ENCODE measurements at places on chromosomes 16 and 17.
A peak's percentile ranks its signal among the peaks of the same experiment; 100 is the strongest.

DNA sequence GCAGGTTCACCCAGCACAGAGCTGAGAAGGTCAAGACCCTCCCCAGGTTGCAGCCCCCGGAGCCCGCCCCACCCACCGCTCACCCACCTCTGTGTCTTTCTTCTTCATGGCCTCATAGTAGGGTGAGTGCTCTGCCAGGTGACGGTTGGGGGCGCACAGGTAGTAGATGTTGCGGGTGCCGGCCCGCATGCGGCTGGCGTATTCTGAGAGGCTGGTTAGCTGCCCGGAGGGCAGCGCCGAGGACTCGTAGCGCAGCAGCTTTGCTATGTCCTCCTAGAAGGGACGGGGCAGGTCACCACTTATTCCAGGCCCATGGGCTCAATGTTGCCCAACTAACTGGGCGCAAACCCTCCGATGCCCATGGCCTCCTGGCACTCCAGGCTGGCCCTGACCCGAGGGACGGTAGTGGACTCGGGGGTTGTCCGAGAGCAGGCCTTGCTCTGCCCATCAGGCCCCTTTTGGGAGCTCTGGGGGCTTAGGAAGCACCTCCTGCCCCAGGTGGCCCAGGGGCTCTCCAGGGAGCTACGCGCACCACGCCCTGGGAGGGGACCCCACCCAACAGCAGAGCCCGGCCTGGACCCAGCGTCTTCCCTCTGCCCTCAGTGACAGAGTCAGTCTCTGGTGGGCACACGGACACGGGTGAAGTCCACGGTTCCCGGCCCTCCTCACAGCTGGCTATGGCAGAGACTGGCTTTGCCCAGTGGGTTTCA lies 9.9 kb downstream of the DNASE1 start:
- no peak for DNase-seq

- DNase-seq: no peak
These were observed 3.4 kb upstream of the HP start for GRCh38 chr16:72050769-72051464.

GRCh38 chr17:40499551-40500189 lies 1.8 kb downstream of the TNS4 start:
- DNase-seq: peak; percentile 90

DNA sequence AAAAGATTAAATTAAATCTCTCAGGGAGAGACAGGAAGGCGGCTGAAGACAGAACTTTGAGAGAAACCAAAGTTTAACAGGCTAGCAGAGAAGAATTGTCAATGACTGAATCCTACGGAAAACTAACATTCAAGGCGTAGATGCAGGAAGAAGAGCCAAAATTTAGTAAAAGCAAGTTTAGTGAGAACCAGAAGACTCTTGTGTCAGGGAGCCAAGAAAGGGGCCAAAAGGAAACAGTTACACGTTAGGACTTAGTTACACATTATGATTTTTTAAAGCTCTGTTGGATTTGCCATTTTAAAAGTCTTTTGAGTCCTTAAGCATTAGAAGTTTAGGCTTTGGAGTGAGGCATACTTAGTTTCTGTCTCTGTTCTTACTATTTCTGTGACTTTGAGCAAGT lies 164.6 kb downstream of the CHD9 start:
- DNase-seq: no peak

- DNase-seq: peak; percentile 44
These were observed 4.2 kb downstream of the SRSF2 start for GRCh38 chr17:76732734-76733617.

DNA sequence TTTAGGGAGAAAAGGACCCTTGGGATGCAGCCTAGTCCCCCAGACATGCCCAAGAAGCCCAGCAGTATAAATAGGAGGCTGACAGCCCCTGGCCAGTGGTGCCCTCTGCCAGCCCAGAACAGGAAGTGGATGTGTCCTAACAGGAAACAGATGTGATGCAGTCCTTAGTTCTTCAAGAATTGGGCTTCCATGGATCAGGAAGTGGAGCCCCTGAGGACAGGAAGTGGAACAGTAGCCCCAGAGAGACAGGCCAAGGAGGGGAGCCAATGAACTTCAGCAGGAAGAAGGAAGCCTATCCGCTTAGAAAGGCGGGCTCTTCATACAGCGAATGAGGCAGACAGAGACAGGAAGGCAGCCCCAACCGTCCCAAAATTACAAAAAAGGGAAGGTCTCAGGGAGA lies 7.2 kb downstream of the CTF1 start:
- peak; percentile 81 for DNase-seq

DNA sequence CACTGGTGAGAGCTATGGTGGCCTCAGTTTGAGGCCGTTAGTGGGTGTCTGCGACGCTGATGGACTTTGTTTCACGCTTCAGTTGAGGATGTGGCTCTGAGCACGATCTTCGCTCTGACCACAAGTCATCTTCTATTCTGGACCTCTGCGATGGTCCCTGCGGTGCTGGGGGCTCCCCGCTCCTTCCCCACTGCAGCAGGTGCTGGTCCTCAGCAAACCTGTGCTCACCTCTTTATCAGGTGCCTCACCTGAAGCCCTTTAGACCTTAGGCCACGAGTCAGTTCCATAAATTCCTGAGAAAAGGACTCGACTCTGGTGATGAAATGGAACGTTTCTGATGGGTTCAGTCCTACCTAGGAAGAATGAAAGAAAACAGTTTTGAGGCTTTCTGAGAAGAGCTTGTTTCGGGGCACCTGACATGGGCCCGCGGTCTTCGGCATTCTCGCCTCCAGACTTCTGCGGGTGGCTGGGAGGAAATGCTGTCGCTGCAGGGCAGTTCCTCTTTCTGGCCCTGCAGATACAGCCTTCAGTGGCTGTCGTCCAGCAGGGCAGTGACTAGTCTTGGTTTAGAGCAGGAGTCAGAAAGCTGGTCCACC lies 4.7 kb downstream of the KCTD5 start:
- DNase-seq: no peak

DNA sequence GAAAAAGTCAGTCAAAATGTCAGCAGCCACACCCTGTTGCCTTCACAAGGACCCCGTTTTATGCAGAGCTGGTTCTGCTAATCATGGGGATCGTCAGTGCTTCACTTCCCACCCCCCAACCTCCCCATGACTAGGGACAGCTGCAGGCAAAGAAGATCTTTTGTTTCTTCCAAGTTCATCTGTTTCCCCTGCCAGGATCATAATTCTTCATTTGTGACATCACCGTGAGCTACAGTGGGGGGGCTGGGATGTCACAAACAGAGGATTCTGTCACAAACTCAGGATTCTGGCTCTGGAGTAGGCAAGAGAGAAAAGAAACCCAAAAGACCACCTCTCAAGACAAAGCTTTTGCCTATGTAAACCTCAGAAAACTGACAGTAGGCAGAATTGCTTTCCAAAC lies 24.7 kb downstream of the DNAJC7 start:
- DNase-seq: no peak

GRCh38 chr17:27649929-27650328 lies 18.9 kb downstream of the LGALS9 start:
- peak; percentile 64 for DNase-seq

GRCh38 chr17:67696347-67696746 lies 21.4 kb upstream of the NOL11 start:
- no peak for DNase-seq

- no peak for DNase-seq
These were observed 124.4 kb upstream of the SDK2 start for GRCh38 chr17:73768691-73769090.

- DNase-seq: no peak
These were observed 151.7 kb downstream of the RBFOX3 start for GRCh38 chr17:79459003-79459655.

- DNase-seq: no peak
These were observed 58.7 kb upstream of the DLX4 start for GRCh38 chr17:49910094-49910857.

DNA sequence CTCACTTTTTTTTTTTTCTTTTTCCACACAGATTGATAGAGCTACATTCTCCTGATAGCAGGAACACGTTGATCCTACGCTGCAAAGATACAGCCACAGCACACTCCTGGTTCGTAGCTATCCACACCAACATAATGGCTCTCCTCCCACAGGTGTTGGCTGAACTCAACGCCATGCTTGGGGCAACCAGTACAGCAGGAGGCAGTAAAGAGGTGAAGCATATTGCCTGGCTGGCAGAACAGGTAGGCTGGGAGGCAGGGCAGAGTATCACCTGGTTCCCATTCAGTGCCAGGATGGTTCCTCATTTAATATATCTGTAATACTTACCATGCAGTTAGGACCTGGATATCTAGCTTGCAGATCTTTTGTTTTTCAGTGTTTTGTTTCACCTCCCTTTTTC lies 51.1 kb upstream of the VPS4A start:
- no peak for DNase-seq

GRCh38 chr16:15485175-15485574 lies 50.8 kb downstream of the BMERB1 start:
- DNase-seq: no peak

DNA sequence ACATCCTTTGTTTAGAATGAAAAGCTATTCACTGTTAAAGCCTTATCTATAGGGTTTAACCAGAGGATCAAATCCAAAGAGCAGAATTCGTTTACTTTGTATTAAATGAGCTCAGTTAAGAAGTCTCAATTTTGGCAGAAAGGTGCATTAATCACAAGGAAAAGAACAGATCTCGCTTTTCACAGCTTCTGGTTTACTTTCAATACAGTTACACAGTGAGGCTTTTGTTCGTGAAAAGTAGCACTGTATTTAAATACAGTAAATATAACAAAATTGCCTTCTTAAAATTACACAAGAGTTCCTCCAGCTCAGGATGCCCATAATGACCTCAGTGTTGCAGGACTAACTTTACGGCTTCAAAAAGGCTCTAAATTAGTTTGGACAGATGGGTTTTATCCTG lies 669.1 kb upstream of the SALL1 start:
- DNase-seq: no peak

- DNase-seq: no peak
These were observed 384.5 kb upstream of the SALL1 start for GRCh38 chr16:51535591-51535990.
